Activated B cell treated with CpG ODN at 0.5 μM for 24 hours (primary cell): ENCODE measurements at places on chromosomes 16 and 17. TPM values are rescaled to one million over a fixed set of nuclear protein-coding genes. Genes with fewer than 3 reads are reported as not detected.
A peak's percentile ranks its signal among the peaks of the same experiment; 100 is the strongest.

KRTAP9-4 gene
- total RNA-seq: not detected in 2 replicates

TP53TG3C gene
- not detected in 2 replicates for total RNA-seq

GRCh38 chr17:45334231-45334630 lies 17.4 kb upstream of the MAP3K14 start:
- peak; percentile 14 for DNase-seq

GRCh38 chr17:60328679-60329078 lies 63.3 kb downstream of the USP32 start:
- no peak for DNase-seq

GRCh38 chr17:61522088-61522487 lies 68.9 kb downstream of the NACA2 start:
- no peak for DNase-seq

GRCh38 chr17:52606098-52606497 lies 447.6 kb upstream of the CA10 start:
- no peak for DNase-seq

- DNase-seq: no peak
Measured at GRCh38 chr17:29216856-29217255, 29.8 kb upstream of the CRYBA1 start.

DNA sequence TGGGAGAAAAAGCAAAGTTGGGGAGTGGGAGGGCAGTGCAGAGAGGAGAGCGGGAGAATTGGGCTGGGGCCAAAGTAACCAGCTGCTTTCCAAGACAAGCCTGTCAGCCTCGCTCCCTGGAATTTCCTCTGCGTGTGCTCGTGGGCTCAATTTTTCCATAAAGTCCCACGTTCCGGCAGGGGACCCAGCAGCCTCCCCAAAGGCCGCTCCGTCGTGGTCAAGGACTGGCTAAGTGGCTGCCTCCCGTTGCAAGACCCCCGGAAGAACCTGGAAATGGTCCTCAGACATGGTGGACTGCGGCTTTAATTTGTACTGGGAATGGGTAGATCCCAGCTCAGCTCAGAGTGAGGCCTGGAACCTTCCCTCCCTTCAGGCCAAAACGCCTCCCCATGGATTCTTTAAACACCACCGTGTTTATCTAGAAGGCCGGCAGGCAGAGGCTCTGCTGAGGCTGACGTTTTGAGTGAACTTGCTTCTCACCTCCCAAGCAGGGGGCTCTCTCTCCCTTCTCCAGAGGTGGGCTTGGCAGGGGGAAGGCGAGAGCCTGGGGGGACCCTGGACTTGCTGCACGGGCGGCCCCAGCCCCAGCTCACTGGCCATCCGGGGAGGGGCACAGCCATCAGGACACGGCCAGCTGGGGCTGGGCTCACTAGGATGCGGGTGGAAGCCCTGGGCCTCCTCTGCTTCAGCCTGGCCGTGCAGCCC lies 190.0 kb downstream of the C16orf95 start:
- DNase-seq: no peak

GRCh38 chr16:10965440-10966061 lies 21.2 kb downstream of the CLEC16A start:
- DNase-seq: peak; percentile 45
